Activated CD4-positive, alpha-beta T cell treated with anti-CD3 and anti-CD28 coated beads, Interleukin-2, amount 50 U/mL, for 16 hours (primary cell): ENCODE measurements at places on chromosomes 7 and 10.
A peak's percentile ranks its signal among the peaks of the same experiment; 100 is the strongest.

DNA sequence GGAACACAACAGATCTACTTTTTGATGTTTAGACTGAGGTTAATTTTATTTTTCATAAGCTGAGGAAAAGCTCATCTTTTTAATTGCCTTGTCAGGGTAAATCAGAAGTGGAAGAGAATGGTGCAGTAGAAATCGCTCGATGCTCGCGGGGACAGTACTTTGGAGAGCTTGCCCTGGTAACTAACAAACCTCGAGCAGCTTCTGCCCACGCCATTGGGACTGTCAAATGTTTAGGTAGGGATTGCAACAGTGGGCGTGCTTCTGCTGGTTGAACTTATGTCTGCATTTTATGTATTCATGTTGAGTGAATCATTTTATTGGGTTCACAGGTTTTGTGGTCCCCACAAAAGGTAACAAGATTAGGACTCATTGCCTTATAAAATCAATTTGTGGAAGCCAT, 11.7 kb upstream of the HBP1 start:
- no peak for DNase-seq

DNA sequence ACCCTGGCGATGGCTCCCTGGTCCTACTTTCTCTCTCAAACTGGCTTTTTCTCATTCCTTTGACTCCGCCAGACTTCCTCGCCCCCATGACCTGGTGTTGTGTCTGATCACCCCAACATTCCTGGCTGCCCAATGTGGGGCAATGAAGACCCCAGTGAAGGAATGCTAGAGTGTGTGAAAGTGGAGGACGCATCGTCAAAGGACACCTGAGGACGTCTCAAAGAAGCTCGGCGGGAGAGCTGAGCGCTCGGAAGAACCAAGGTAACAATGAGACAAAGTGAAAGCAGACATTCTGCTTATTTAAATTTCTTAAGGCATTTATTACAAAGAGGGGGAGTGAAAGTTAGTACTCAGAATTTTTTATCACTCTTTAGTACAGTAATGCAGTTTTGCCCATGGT, 31.7 kb upstream of the AKR1C2 start:
- no peak for DNase-seq

DNA sequence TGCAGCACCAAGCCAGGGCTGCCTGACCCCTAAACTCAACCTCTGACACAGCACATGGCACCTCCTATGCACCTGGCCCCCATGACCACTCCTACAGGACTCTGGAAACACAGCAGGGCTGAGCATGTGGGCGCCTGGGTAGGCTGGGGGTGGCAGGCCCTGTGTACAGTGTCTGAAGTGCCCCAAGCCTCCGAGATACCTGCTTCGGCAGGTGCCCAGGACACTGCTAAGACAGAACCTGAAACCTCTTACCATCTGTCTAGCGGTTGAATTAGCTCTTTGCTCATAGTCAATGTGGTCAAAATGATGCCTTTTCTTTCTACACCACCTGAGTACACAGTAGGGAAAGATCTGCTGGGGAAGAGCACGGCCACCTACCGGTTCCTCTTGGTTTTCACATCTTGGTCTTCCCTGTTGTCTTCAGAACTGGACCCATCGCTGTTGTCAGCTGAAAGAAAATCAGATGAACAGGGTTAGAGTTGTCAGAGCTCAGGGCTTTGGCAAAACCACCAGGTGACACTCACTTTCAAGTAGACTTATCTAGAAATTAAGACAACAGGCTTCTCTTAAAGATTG, 177.4 kb downstream of the TCERG1L start:
- DNase-seq = no peak

GRCh38 chr7:127677433-127678230, 25.6 kb downstream of the SND1 start:
- no peak for DNase-seq

GRCh38 chr7:37683246-37684120, at the start of gene GPR141:
GPR141 (plus strand) TSS chr7:37683766; CDS start chr7:37740394, 56,628 bp downstream.
- no peak for DNase-seq

- DNase-seq = no peak
These were observed 15.7 kb downstream of the UNCX start for GRCh38 chr7:1248143-1248915.

- DNase-seq = no peak
These were observed 583.5 kb upstream of the MKI67 start for GRCh38 chr10:128709686-128710085.

GRCh38 chr7:146736446-146737190, 620.0 kb downstream of the CNTNAP2 start:
- DNase-seq = no peak

DNA sequence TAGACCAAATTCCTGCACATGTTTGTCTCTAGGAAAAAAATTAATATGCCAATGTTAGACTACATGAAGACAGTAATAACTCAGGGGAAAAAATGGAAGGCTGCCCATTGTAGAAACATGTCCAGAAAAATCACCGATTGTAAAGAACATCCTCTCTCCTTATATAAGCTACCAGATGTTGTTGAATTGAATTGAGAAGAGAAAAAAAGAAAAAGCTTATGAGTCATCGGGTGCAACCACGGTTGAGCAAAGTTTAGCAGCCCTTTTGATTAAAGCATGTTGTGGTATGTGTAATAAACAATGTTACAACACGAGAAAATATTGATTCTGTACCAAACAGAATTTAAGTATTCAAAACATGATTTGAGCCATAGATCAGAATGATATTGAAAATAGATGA, 102.3 kb upstream of the ARHGAP21 start:
- peak; percentile 50 for DNase-seq

DNA sequence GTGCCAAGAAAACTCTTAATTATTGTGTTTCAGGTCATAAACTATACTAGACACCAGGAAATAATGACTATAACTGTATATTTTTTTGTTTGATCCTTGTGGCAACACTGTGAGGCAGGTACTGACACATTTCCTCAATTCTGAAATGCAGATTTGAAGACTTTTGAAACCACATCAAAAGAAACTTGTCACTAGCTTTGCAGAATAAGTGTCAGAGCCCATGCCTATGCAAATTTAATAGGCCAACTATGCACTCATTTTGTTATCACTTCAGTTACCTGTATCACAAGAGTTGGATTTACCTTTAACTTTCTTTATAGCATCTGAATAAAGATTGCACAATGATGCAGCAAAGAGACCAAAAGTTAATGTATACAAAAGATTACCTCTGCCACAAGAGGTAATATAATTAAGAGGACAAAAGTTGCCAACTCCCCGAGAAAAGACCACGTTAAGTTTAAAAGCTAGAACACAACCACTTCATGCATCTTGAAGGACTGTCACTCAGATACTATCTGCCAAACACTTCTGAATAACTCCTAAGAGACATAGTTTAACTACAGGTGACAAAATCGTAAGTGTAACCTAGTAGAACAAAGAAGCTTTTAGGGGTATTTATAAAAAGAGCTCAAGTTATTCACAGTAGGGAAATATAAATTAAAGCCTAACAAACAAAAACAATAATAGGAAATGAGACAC, 80.5 kb downstream of the ELAPOR2 start:
- DNase-seq = peak; percentile 67

DNA sequence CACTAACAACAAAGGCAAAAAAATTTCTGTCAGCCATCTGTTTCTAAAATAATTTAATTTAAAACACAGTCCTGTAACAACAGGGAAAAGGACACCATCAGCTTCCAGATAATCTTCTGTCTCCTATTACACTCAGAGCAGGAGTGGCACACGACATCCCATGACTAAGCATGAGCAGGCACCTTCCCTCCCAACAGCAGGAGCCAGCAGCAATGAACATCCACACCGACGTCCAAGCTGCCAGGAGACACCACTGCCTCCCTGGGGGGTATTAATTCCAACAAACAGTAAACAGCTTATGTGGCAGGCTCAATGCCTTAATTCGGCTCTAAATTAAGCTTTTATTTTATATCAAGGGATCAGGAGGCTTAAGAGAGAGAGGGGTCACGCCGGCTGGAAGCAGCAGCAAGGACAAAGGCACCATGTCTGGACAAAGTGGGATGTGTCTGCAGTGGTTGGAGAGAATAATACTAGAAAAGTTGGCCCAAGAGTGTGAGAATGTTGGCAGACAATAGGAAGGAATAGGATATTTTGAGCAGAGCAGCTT, 45.7 kb downstream of the KIAA1549 start:
- DNase-seq = no peak

GRCh38 chr7:7271094-7271874, 88.9 kb downstream of the C1GALT1 start:
- DNase-seq = no peak

- DNase-seq = no peak
These were observed 24.4 kb upstream of the RBM20 start for GRCh38 chr10:110619514-110620397.

- peak; percentile 92 for DNase-seq
These were observed at the start of gene NUB1 for GRCh38 chr7:151341357-151342101. NUB1 (plus strand) TSS chr7:151341812; CDS start chr7:151345350, 3,538 bp downstream.

- DNase-seq = no peak
These were observed 261.0 kb upstream of the MKLN1 start for GRCh38 chr7:131066635-131067034.

DNA sequence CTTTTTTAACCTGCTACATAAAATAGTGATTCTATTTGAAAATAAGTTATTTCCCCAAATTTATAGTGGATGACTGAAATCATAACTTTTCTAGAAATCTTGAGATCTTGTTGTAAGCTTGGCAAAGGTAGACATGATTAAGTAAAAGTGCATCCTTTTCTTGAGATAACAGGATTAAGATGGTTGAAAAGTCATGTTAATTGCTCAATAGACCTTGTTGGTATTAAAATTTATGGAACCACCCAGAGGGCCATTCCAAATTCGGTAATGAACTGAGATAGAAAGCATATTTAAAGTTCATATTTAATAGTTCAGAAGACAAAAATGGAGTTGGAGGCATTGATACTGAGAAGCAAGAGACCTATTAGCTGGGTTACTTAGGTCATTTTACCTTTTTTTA, 139.1 kb downstream of the BICC1 start:
- DNase-seq = no peak

DNA sequence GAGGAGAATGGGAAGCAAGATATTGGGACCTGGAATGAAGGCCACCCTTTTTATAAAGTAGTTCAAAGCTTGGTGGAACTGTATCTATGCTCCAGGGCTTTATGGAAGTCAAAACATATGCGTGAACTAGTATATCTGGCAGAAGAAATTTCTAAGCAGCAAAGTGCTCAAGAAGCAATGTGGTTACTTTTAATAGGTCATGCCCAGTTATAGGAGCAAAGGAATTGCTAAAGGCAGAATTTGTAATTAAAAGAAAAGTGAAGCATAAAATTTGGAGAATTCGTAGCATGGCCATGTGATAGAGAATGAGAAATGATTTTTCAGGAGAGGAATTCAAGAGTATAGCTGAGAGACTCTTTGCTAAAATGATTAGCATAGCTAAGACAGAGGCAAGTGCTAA, 1110.4 kb downstream of the XPNPEP1 start:
- no peak for DNase-seq

GRCh38 chr7:155534691-155535090, 11.7 kb downstream of the CNPY1 start:
- no peak for DNase-seq

GRCh38 chr10:52533986-52534385, 219.9 kb downstream of the DKK1 start:
- DNase-seq = no peak

GRCh38 chr10:56763090-56763489, 402.0 kb upstream of the ZWINT start:
- DNase-seq = no peak

DNA sequence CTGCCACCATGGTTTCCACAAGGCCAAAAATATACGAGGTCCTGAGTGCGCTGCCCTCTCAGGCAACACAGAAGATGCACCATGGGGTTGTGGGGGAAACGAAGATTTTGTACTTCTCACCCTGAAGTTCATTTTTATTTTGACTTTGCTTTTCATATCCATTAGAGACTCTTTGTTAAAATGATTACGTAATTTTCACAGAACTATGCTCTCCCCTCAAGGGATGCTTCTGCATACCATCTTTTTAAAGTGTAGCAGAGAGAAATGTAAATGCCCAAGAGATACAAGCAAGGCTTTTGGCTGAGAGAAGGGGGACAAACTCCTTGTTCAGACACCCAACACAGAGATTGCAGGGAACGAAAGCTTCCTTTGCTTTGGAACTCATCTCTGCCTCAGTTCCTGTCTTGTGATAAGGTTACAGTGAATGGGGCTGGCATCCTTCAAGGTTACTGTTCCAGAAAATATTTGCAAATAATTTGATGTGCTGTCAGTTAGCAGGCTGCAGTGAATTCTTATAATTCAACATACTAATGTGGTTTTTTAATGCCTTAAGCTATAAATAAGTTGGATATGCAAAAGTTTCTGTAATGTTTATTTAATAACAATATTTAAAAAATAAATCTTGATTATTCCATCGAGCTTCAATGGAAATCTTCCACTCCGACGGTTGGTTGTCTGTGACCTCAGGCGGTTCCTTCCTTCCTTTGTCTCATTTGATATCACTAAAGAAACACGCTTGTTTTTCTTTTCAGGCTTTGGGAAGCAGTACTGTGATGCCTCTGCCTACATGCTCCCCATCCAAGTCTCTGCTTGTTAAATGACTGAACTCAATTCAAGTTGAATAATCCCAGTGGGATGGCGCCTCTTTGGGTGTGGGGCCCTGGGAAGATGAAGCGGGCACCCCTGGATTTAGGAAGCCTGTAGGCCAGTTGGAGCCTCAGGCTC, 209.3 kb upstream of the CTBP2 start:
- no peak for DNase-seq

DNA sequence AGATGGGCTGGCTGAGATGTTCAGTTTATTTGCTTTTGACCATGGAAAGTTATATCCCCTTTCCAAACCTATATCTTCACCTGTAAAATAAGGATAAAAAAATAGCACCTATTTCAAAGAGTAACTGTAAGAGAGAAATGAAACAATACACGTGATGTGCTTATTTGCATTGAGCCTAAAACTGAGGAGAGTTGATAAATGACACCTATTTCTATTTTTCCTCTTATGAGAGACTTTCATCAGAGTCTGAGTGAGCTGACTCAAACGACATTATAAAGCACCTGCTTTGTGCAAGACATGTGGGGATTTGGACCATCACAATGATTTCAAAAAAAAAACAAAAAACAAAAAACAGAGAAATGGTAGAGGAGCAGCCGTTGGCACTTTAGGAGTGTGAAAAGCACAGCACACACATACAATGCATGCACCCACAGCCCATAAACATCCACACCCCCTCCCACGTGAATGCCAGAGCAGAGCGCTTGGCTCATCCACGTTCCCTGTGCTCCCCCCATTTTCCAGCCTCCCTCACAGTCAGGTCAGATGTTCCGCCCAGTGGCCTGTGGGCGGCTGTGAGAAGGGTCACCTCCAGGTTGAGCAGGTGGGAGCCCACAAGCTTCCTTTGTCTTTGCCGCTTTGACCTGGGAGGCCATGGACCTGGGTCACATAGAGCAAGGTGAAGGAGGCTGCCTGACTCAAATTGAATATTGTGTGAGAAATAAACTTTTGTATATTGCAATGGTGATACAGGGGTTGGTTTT, 253.2 kb upstream of the ZNF32 start:
- no peak for DNase-seq

- DNase-seq = no peak
These were observed 478.5 kb downstream of the KIF20B start for GRCh38 chr10:90179696-90180407.
